Left lung (tissue), 14 donors: ENCODE measurements at places on chromosomes 5 and 9. TPM values are rescaled to one million over a fixed set of nuclear protein-coding genes. Genes with fewer than 3 reads are reported as not detected.

DNA sequence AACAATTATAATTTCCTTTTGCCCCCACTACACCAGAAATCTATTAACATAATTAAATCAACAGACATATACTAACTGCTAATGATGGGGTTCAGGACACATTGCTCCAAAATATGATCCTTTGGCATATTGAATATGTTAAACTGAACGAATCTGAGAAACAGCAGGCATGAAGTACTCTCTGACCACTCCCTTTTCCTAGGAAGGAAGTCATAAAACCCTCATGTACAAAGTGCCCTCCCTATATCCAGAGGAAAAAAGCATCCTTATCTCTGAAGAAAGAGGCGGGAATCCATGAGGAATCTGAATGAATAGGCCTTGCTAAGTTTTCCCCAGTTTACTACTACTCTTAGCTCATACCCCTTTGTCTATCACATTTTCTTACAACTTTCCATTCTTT lies 67.9 kb downstream of the ADAMTS6 start:
- H3K4me3 ChIP-seq, result no peak overlapping the region
- DNase-seq, result no peak
- no peak overlapping the region for H3K27ac ChIP-seq
- no peaks in the 10 kb centered on the region for H3K4me1 ChIP-seq
- no peaks in the 10 kb centered on the region for H3K36me3 ChIP-seq

The CCL27 gene
- not detected for total RNA-seq

- peaks cover 11% of the 10 kb centered on the region for H3K4me1 ChIP-seq
- peaks cover 24% of the 10 kb centered on the region for H3K36me3 ChIP-seq
- DNase-seq, result peak; percentile 67
- H3K27ac ChIP-seq, result peak overlapping the region; percentile 96
Measured at GRCh38 chr5:139481580-139482049, 943 bp downstream of the STING1 start.

The ISL1 gene
- total RNA-seq, result not detected

The CTSV gene
- total RNA-seq, result 0.24 TPM

- H3K27ac ChIP-seq, result no peak overlapping the region
- no peak overlapping the region for H3K4me3 ChIP-seq
- H3K4me1 ChIP-seq, result peaks cover 4% of the 10 kb centered on the region
- no peak for DNase-seq
- H3K36me3 ChIP-seq, result no peaks in the 10 kb centered on the region
Measured at GRCh38 chr9:84919440-84919839, 249.9 kb downstream of the NTRK2 start.

DNA sequence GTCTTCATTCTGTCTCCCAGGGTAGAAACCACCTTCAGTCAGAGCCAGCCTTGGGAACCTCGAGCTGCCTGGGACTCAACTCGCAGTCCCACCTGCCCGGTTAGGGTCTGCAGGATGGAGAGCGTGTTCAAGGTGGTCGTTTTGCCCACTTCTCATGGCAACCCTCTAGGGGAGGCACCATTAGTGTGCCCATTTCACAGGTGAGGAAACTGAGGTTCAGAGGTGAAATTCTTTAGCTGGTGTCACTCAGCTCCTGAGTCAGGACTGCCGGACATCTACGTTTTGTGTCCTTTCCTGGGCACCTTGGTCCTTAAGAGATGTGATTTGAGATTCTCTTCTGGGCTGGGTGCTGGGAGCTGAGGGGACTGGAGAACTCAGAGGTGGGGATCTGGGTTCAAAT lies 30.0 kb downstream of the DAB2IP start:
- H3K27me3 ChIP-seq, result no peaks in the 10 kb centered on the region
- H3K4me1 ChIP-seq, result no peaks in the 10 kb centered on the region
- no peak overlapping the region for H3K4me3 ChIP-seq
- no peaks in the 10 kb centered on the region for H3K36me3 ChIP-seq
- peak; percentile 6 for DNase-seq
- no peak overlapping the region for H3K27ac ChIP-seq

GRCh38 chr9:131449276-131449675 lies 53.4 kb upstream of the POMT1 start:
- H3K4me3 ChIP-seq, result no peak overlapping the region
- H3K27me3 ChIP-seq, result no peaks in the 10 kb centered on the region
- no peak for DNase-seq
- no peaks in the 10 kb centered on the region for H3K4me1 ChIP-seq
- no peak overlapping the region for H3K27ac ChIP-seq

DNA sequence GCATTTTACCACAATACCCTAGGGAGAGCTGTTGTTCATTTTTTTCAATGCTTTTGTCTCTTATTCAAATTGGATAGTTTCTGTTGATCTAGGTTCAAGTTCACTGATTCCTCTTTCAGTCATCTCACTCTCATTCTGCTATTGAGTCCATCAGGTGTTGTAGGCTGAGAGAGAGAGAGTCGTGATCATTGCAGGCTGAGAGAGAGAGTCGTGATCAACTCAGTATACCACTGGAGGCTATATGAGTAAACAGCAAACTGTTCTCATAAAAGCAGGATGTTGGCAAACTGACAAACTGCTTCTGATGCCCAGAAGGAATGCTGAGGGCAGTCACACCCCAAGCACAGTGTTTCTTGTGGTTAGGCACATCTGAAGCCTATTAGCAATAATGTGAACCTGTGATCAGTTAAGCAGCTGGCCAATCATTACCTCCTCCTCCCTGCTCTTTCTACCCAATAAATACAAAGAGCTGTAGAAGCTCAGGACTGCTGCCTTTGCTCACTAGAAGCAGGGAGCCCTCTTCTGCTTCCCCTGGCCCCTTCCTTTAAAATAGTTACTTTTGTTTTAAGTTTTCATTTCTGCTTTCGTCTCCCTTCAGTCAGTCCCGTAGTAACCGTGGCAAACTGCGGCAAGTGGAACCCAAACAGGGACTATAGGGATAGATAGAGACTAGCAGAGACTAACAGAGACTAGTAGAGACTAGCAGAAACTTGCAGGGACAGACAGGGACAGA lies 476.1 kb upstream of the ACO1 start:
- H3K36me3 ChIP-seq, result no peaks in the 10 kb centered on the region
- H3K27ac ChIP-seq, result no peak overlapping the region
- H3K4me1 ChIP-seq, result no peaks in the 10 kb centered on the region
- H3K4me3 ChIP-seq, result no peak overlapping the region
- H3K27me3 ChIP-seq, result no peaks in the 10 kb centered on the region

DNA sequence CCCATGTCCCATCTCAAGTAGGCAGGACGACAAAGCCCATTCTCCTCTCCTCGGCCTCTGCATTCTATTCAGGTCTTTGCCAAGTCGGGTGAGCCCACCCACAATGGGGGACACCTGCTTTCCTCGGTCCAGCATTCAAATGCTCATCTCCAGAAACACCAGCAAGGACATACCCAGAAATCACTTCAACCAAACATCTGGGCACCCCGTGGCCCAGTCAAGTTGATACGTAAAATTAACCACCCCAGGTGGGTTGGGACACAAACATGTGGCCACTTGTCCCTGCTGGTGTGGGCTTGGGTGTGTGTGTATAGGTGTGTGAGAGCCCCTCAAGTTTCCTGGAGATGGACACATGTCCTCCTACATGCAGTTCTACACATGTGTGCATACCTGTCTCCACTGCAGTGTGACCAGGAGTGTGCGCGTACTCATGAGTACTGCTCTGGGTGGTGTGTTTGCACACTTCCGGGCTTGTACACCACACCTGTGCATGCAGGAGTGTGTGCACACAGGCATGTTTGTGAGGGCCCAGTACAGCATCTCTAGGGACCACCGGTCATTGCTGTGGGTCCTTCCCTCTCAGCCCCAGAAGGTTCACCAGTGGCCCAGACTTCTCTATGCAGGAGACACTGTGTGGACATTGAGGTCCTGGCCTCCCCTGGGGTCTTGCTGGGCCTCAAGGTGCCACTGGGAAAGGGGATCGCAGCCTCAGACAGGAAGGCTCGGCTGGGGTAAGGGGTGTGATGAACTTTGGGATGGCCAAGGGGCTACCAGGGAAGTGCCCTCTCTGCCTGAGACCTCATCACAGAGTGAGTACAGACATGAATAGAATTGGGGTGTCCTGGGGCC lies 35.4 kb upstream of the RXRA start:
- H3K4me1 ChIP-seq, result no peaks in the 10 kb centered on the region
- no peak overlapping the region for H3K27ac ChIP-seq
- H3K36me3 ChIP-seq, result no peaks in the 10 kb centered on the region
- no peak overlapping the region for H3K4me3 ChIP-seq

DNA sequence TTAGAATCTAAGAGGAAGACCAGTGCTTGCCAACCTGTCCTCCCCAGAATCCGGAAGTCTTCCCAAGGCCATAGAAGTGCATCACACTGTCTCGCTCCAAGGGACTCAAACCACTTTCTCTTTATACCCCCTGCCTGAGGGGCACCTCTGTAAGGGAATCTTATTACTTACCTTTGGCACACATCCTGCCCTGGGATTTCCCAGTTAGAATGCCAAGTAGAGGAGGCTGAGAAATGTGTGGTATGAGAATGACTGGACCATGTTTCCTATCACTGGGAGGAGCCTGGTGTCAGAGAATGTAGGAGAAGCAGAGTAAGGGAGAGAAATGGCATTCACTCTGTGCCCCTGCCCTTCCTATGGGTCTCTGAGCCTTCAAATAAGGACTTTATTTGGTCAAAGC lies 85.8 kb downstream of the AOPEP start:
- no peak overlapping the region for H3K4me3 ChIP-seq
- no peak for DNase-seq
- no peaks in the 10 kb centered on the region for H3K4me1 ChIP-seq
- H3K36me3 ChIP-seq, result no peaks in the 10 kb centered on the region

DNA sequence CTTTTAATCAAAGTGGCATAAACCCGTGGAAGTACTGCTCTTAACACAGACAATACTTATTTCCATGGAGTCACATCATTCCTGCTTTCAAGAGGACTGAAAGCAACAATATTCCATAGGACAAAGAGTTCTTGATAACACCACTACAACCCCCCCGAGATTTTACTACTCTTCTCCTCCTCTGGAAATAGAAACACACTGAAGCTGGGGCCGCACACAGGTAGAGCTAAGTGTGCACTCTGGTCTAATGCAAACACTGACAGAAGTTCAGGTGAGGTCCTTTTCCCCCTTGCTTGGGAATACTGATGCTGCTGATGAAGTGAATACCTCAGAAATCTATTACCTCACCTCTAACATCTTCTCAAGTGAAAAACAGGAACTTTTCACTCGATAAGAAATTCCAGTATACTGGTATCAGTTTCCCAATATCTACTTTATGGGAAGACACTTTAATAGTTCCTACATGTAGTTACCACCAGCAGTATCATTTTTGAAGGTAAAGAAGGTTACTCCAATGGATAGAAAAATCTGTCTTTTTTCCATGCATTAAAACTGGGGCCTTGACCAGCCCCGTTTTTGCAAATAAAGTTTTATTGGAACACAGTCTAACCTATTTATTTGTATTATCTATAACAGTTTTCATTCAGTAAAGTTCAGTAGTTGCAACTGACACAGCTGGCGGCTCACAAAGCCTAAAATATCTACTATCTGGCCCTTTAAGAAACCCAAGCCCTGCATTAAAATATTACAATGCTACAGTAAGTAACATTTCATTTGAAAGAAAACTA lies 50.0 kb downstream of the GOLPH3 start:
- H3K27me3 ChIP-seq, result no peaks in the 10 kb centered on the region
- no peak for DNase-seq
- peaks cover 22% of the 10 kb centered on the region for H3K4me1 ChIP-seq
- no peak overlapping the region for H3K4me3 ChIP-seq
- peaks cover 62% of the 10 kb centered on the region for H3K36me3 ChIP-seq

DNA sequence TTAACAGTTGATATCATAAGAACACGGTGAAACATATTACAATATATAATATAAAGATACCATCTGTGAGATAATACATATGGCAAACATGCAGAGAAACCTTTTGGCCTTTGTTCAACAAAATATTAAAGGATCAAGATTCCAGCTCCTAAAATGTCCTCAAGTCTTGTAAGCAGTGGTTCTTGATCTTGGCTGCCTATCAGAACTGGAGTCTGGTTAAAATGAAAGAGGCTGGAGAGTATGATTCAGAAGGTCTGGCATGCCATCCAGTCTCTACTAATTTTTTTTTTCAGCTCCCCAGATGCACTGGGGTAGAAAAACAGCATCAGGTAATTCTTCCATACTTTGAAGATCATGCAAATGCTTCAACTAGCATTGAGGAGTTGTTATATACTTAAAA lies 83.2 kb downstream of the TNC start:
- H3K27me3 ChIP-seq, result no peaks in the 10 kb centered on the region
- no peak for DNase-seq
- no peak overlapping the region for H3K4me3 ChIP-seq
- no peak overlapping the region for H3K27ac ChIP-seq
- H3K4me1 ChIP-seq, result peaks cover 15% of the 10 kb centered on the region
- peaks cover 15% of the 10 kb centered on the region for H3K36me3 ChIP-seq

GRCh38 chr5:43609752-43610151 lies 6.8 kb downstream of the NNT start:
- no peaks in the 10 kb centered on the region for H3K27me3 ChIP-seq
- H3K4me3 ChIP-seq, result no peak overlapping the region
- H3K4me1 ChIP-seq, result no peaks in the 10 kb centered on the region
- no peak for DNase-seq
- H3K27ac ChIP-seq, result no peak overlapping the region

GRCh38 chr5:151150471-151151262 lies 6.9 kb downstream of the ANXA6 start:
- H3K27me3 ChIP-seq, result no peaks in the 10 kb centered on the region
- H3K4me1 ChIP-seq, result peaks cover 33% of the 10 kb centered on the region
- DNase-seq, result no peak
- H3K4me3 ChIP-seq, result no peak overlapping the region
- H3K27ac ChIP-seq, result peak overlapping the region; percentile 81

DNA sequence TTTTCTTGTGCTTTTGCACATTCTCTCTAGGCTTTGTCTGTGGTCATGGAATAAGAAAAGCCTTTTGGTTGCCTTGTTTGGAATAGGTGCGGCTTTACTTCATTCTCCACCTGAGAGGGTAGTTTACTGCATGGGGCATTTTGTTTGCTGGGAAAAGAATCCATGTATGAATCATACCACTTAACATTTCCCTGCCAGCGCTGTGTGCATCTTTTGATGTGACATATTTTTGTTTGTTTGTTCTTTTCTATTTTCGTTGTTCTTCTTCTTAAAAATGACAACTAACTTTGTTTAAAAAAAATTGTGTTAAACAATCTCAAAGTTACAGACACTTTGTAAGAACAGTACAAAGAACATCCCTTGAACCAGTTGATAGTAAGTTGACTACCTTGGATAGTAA lies 113.2 kb downstream of the GCNT1 start:
- no peaks in the 10 kb centered on the region for H3K36me3 ChIP-seq
- peak overlapping the region; percentile 80 for H3K27ac ChIP-seq
- no peak for DNase-seq
- peaks cover 8% of the 10 kb centered on the region for H3K27me3 ChIP-seq

DNA sequence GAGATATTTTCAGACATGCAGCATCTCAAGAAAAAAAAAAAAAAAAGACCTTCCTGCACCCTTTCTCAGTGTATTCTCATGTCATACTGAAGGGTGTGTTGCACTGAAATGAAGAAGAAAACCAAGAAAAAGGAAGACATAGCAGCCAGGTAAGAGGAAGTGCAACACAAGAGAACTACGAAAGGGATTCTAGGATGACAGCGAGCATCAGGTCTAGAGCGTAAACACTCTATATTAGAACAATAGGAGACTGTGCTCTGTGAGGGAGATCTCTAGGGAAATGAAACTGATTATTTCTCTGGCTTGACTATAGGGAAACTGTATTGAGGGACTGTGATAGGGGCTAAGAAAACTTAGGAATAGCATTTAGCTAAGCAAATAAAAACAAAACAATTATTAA lies 30.0 kb downstream of the BTF3 start:
- H3K27me3 ChIP-seq, result no peaks in the 10 kb centered on the region
- no peaks in the 10 kb centered on the region for H3K4me1 ChIP-seq
- H3K36me3 ChIP-seq, result no peaks in the 10 kb centered on the region
- H3K4me3 ChIP-seq, result no peak overlapping the region
- no peak for DNase-seq

The GABRG2 gene
- not detected for total RNA-seq
